Thymus (tissue), 14 donors: ENCODE measurements at places on chromosomes 4 and X.
A peak's percentile ranks its signal among the peaks of the same experiment; 100 is the strongest.

- no peak for DNase-seq
Observed at GRCh38 chrX:110588853-110589252, 206.8 kb downstream of the CHRDL1 start.

GRCh38 chrX:20545538-20545937, 278.8 kb upstream of the RPS6KA3 start:
- DNase-seq = no peak

GRCh38 chrX:42462917-42463316, 315.0 kb downstream of the PPP1R2C start:
- DNase-seq = no peak

GRCh38 chr4:37358748-37359147, 114.2 kb downstream of the NWD2 start:
- no peak for DNase-seq

DNA sequence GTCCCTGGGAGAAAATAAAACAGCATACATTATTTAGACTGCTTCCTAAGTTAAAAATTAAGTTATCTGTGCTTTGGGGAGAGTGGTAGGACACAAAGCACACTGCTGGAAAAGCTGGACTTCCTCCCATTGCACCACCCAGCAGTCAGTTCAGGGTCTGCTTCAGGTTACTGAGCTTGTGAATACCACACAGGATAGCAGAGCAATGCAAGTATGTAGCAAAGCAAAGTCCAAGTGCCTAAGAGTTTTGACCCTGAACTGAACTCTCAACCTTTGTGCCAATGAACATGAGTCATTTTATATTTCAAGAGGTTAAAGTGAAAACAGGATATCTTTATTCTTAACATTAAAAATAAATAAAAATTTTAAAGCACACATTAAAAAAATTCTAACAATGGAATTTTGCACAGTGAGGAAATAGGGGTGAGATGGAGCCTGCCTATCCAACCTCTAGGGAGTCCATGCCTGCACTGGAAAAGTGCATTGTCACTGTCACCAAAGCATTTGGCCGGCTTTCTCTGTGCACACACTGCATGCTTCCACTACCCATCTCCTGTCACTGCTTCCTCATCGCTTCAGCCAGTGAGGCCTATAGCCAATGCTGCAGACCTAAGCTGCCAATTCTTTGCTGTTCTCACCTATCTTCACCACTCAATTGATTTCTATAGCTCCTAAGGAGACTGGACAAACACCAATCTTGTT, 50.9 kb downstream of the ABCG2 start:
- DNase-seq = no peak

GRCh38 chrX:65667503-65668376, at the start of gene MSN:
Gene MSN, plus strand, starts transcription at chrX:65667654. Its CDS starts 188 bp downstream, at chrX:65667842.
- DNase-seq = peak; percentile 63

GRCh38 chr4:22063613-22064012, 115.0 kb upstream of the KCNIP4 start:
- DNase-seq = no peak

DNA sequence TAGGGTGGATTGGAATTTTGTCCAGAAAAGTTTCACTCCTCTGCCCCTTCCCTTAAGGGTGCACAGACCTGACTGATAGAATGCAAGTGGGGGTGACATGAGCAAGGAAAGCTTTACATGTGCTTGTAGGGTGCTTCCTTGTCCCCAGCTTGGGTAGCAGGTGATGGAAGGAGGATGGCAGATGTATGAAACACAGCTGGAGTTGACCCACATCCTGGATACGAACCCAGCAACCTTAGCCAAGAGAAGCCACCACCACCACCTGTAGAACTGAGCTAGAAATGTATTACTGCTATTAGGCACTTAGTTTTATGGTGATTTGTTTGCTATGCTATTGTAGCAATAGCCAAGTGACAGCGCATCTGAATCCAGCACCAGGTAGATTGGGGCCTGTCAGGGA, 227.4 kb downstream of the HS3ST1 start:
- DNase-seq = peak; percentile 55

DNA sequence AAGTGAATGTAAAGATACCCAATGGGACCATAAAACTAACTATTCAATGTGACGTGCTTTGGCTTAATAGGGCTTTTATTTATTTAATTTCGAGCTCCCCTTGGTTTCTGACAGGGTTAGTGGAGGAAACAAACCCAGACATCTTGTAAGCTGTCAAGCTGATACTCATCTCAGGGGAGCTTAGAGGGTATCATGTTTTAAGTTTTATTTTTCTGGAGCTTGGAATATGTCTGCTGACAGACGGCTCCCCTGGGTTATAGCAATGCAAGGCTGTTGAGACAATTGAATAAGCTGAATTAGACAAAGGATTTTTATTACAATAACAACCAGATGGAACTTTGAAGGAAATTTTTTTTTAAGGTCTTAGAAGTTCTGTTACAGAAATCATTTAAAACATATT, 456.5 kb downstream of the IL1RAPL1 start:
- no peak for DNase-seq

DNA sequence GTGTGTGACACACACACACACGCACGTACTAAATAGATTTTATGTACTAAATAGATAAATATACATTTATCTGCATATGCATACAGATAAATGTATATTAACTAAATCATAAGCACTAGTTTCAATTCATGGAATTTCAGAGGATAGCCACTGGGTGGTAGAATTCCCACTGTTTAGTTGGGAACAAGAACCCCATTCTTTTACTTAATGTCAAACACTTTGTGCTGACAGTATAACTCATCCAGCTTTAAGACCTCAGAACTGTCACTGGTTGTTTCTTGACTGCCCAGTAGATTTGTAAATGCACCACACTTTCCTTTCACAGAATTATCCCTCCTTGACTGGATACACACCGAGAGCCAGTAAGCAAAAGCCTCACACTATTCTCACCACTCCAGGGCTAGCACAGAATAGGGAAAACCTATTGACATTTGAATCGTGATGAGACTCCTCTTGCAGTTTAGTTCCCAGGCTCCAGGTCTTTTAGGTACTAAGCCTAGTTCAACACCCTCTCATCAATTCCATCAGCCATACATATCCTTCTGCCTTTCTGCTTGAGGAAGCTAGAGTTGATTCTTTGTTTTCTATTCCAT, 32.4 kb downstream of the PPARGC1A start:
- DNase-seq = no peak

GRCh38 chr4:123898946-123899666, 502.5 kb downstream of the SPRY1 start:
- DNase-seq = no peak

GRCh38 chrX:103503163-103503852, 16.0 kb downstream of the RAB40A start:
- no peak for DNase-seq

DNA sequence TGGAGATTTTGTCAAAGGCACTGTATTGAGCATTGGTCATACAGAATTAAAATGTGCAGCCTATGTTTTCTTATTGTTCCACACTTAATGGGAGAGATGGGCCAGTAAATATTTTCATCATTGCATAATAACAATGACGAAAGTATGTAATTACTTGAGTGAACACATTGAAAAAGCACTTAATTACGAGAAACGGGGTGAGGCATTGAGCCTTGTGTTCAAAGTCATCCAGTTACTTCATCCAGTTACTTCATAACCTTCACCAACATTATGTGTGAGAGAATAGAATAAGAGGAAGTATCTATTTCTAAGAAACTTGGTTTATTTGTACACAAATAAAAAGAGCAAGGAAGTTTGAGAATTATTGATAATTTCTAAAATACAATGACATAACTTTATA, 1427.0 kb downstream of the ADGRL3 start:
- DNase-seq = no peak
